ENCODE measurements at places on chromosomes 11 and 22.

DNA sequence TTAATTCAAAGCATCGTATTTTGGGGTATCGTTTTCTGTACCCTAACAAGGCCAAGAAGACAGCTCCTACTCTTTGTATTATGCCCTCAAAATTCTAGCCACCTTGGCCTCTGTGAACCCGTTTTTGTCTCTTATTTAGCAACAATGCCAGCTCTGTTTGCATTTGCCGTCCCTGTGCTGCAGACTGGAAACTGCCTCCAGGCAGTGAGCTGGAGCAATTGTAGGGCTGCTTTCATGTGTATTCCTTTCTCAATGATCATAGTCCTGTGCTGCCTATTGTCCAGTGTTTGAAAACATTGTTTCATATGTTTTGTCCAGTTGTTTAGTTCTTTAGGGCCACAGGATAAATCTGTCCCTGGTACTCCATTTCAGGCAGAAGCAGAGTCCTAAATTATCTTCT, 19.9 kb upstream of the BACE1-AS start:
- no peak for DNase-seq

DNA sequence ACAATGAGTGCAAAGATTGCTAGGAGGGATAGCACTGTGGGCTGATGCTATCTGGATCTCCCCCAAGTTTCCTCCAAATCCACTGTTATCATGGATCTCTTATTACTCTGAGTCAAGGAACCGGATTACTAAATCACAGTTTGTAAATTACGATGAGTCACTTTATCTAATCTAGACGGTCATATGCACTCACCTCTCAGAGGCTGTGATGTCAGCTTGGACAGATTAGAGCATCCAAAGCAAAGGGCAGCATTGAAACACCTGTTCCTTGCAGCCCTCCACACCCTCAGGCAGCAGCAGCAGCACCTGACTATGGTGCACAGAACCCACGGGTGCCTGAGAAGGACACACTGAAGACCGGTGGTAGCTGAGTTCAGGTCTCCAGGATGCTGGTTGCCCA, 14.0 kb upstream of the POU2AF1 start:
- no peak for DNase-seq

GRCh38 chr11:81658722-81659121, 1074.9 kb downstream of the FAM181B start:
- DNase-seq, result peak; percentile 36

DNA sequence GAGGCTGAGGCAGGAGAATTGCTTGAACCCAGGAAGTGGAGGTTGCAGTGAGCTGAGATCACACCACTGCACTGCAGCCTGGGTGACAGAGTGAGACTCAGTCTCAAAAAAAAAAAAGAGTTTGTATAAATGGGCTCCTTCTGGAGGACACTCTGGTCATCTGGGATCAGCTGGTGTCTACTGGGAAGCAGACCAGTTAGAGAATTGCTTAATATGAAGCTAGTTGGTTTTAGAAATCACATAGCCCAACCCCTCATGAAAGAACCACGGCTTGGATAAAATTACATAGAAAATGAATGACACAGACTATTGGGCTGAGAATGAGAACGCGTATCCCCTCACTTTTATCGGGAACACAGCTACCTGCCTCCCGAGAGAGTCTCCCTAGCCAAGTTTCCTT, 3.2 kb upstream of the MS4A14 start:
- DNase-seq, result no peak

- no peak for DNase-seq
These were observed 109.7 kb upstream of the TMEM45B start for GRCh38 chr11:129705933-129706332.

GRCh38 chr22:27068121-27068520, 410.7 kb downstream of the MIAT start:
- no peak for DNase-seq

- DNase-seq, result no peak
These were observed 34.2 kb upstream of the ADSL start for GRCh38 chr22:40312050-40312449.

- no peak for DNase-seq
These were observed 151.7 kb downstream of the SPON1 start for GRCh38 chr11:14114269-14114668.

GRCh38 chr22:20220629-20221026, 47.5 kb downstream of the RTN4R start:
- DNase-seq, result no peak

DNA sequence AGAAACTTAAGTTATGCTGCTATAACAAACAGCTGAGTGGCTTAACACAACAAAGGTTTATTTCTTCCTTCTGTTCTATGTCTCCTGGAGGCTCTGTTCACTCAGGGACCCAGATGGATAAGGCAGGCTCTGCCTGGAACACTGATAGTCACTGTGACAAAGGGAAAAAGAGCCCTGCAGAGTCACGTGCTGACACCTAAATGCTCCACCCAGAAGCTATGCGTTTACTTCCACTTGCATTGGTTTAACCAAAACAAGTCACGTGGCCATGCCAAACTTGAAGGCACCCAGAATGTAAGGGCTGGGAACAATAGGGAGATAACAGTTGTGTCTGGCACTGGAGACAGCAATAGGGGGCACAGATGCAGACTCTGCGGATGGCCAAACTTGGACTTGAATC, 3.4 kb upstream of the MS4A15 start:
- DNase-seq, result no peak

DNA sequence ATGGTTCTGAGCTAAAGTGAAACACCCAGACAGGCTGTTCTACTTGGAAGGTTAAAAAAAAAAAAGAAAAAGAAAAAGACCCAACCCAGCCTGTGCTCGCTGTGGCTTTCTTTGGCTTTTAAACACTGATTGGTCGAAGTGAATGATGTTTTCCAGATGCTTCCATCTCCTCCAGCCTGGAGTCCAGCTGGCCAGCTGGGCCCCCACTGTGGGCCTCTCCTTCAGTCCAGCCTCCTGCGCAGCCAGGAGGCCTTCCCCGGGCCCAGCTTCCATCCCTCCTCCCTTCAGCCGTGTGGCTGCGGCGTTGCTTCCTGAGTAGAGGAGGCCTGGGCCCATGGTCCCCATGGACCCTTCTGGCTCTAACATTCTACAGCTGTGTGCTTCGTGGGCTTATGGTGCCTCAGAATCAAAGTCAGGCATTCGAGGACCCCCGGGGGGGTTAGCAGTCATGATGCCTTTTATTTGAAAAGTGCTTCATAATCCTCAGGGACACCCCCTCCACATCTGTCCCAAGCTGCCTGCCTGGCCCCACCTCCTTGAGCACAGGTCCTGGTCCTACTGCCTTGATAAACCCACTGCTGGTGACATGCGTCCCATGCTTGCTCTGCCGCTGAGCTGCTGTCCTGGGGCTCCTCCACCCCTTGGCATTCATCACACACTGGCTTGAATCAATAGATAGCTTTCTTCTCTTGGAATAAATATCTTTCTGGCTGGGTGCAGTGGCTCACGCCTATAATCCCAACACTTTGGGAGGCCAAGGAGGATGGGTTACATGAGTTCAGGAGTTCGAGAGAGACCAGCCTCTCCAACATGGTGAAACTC, 42.2 kb upstream of the FBLN1 start:
- no peak for DNase-seq

- no peak for DNase-seq
These were observed 69.1 kb upstream of the OR5AN1 start for GRCh38 chr11:59289356-59290181.

DNA sequence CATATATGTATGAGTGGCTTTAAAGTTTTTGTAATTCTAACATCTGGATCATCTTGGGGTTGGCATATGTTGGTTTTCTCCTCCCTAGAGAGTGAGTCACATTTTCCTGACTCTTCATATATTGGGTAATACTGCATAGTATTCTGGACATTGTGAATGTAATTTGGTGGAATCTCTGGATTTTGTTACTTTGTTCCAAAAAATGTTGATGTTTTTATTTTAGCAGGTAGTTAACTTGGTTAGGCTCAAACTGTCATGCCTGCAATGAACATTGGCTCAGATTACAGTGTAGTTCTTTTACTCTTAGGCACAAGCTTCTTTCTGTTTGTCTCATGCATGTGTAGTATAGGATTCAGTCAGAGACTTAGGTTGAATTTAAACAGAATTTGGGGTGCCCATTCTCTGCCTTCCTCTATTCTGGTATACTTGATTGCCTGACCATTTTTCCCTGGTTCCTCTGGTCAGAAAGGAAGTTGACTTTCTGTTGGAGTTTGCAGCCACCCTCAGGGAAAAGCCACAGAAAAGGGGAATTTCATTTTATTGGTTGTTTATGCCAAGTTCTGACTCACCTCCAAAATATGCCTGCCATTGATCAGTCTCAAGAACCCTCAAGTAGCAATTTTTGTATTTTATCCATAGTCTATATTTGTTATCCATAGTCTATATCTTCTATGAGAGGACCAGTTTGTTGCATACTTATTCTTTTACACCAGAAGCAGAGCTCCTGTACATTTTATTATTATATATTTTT, 151.7 kb downstream of the UVRAG start:
- DNase-seq, result peak; percentile 79

- peak; percentile 8 for DNase-seq
These were observed 56.6 kb downstream of the ARHGEF12 start for GRCh38 chr11:120392793-120393192.

DNA sequence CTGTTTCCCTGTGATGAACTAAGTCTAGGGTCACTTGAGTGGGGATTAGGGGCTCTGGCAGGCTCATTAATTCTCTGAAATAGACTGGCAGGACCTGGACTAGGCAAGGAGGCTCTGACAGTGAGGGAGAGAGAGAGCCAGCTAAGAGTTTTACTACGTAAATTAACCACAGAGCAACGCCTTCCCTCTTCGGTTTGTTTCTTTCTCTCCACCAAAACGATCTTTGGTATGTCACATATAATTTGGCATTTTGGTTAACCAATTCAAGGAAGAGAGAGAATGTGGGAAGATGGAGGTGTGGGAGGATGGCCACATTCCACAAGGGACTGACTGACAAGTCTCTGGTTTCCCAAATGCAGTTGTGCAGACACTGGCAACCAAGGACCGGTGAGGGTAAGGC, 27.9 kb downstream of the ATG16L2 start:
- no peak for DNase-seq

GRCh38 chr11:10139143-10139542, 154.9 kb downstream of the SBF2 start:
- no peak for DNase-seq

DNA sequence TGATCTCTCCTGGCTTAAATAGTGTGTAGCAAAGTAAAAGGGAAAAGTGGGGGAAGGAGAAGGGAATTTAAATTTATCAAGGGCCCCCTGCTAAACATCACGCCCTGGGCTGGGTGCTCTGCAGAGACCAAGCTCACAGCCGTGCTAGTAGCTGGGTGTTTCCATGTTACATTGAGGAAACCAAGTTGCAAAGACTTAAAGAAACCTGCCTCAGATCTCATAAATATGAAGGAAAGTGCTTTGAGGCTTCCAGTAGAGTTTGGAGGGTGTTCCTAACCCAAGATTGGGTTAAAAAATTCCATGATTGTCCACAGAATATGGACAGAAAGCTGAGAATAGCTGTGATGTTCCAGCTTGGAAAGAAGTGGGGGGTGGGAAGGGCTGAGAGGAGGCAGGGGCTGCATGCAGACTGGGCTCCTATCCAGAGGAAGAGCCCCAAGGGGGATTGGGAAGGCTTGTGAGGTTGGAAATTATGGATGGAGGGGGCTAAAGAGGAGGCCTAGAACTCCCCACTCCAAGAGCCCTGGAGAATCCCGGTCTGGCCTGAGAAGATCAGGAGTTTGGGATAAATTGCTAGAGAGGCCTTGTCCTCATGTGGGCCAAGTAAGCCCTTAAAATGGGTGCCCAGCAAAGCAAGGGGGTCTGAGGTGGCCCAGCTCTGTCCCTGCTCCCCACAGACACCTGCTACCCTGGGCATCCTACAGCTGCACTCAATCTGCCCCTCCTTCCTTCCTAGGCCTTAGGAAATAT, 25.0 kb upstream of the OAF start:
- DNase-seq, result no peak

GRCh38 chr11:2444821-2445745, at the start of gene KCNQ1:
Gene KCNQ1, plus strand, starts transcription at chr11:2445008. Its CDS starts 91 bp downstream, at chr11:2445099.
- no peak for DNase-seq

DNA sequence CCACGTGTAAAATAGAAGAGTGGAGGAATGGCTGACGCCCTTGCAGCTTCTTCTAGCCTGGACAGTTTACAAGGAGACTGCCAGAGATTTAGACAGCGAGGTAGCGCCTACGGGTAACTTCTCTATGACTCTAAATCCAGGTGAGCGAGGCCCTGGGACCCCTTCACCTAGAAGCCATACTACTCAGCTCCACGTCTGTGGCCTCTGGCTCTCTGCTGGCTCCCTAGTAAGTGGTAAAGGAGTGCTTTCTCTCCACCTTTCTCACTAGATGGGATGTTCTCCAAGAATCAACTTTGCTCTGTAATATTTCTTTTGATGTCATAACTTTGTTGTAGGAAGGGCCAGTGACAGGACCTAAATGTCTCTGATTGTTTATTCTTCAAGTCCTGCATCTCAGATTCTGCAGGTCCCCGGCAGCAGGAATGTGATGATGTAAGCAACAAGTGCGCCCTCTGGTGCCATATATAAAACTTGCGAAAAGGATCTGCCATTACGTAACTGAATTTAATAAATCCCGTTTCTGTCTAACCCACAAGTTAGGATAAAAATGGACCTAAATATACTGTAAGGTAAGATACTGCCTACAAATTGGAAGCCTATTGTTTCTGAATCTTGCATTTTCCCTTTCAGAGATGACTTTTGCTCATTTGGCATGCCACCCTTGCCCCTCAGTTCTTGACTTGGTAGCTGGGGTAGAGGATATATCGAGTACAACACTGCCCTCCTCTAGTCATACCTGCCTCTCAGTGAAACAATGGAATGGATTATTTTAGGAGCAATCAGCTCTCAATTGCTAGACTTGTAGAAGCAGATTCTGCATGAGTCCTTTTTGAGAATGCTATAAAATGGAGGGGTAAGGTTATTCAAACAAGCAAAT, 11.0 kb upstream of the PTPN5 start:
- DNase-seq, result peak; percentile 59

GRCh38 chr11:114362326-114362725, 38.0 kb downstream of the C11orf71 start:
- no peak for DNase-seq

- DNase-seq, result peak; percentile 86
These were observed 39.9 kb downstream of the SERGEF start for GRCh38 chr11:17972987-17973386.

- DNase-seq, result no peak
These were observed 258.3 kb upstream of the ANO3 start for GRCh38 chr11:26073646-26074045.

DNA sequence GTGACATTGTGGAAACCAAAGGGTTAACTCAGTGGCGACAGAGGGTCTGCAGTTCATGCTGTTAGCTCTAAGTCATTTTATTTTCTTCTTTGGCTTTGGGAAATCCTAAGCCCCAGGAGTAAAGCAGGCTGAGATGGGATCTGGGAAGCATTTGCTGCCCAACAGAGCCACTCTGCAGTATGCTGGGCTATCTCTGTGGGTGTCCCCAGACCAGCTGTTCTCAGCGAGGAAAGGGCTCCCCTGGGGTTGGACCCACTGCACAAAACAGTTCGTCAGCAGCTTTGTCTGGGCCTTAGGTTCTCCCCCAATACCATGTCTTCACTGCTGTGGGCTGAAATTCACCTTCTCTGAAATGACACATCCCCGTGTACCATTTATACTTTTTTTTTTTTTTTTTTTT, 34.0 kb downstream of the KREMEN1 start:
- no peak for DNase-seq

GRCh38 chr22:30344447-30345200, 12.1 kb downstream of the SF3A1 start:
- DNase-seq, result no peak

GRCh38 chr11:77724636-77725035, 87.0 kb upstream of the CLNS1A start:
- DNase-seq, result no peak
